ENCODE measurements at places on chromosomes 6 and 20.

GRCh38 chr6:39055661-39056060 lies 7.1 kb downstream of the GLP1R start:
- no peak for DNase-seq

DNA sequence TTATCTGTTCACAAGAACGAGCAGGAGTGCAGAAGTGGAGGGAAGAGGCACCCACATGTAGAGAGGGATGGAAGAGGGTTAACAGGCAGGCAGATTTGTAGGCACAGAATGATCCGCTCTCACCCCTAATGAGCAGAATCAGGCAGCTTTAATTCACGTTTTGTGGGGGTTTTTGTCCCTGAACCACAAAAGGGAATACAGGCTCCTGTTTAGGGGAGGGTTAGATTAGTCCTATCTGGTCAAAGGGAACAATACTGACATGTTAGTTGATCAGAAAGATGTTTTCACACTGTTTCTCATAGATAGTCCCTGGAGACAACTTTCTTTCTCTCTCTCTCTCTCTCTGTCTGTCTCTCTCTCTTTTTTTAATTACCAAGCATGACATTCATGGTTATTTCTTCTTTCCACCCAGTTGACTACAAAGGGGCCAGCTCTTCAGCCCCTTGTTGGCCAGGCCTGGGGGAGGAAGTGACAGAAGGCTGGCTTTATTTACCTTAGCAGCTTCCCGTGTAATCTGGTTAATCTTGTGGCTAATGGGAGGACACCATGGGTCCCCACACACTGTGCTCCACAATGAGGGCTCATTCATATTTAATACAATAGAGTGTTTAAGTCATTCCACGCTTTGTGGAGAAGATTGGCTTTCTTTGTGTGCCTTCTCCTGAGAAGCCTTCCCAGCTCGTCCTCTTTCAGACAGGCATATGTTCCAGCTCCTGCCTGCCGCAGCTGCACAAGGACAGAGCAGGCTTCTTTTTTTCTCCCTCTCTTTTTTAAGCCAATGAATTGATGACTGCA lies 958.8 kb downstream of the TFAP2A start:
- DNase-seq = no peak

- no peak for DNase-seq
Observed at GRCh38 chr6:152509916-152510315, 127.2 kb downstream of the SYNE1 start.

GRCh38 chr6:25835442-25836283 lies 3.8 kb upstream of the SLC17A1 start:
- no peak for DNase-seq

DNA sequence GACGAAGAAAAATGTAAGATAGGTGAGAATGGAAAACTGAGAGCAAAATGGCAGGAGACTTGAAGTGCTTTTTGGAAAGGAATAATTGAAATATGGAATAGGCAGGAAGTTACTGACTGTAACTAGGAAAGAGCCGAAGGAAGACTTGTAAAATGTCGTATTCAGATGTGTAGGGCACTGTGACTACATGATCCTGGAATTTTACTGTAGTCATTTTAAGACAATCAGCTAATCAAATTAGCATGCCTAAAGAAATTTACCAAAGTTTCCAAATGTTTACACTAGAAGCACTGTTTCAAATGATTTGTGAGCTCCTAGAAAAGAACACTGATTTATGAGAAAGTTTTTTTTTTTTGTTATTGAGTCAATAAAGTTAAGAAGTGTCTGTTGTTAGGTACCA lies 21.2 kb upstream of the ADIG start:
- no peak for DNase-seq

DNA sequence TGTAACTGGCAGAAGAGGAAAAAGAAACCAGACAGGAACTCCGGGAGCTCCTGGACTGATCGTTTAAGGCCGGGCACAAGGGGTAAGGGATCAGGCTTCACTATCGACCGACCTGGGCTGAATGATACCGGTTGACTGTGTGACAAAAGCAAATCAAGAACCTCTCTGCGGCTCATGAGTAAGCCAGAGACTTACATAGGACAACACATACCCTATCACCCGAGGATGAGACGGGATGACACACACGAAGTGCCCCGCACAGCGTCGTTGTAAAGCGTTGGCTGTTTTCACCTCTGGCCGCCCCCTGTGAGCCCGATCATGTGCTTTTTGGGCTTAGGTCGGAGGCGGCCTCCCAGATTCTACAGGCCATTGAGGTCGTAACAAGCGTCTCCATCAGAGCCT lies 695 bp upstream of the TGIF2 start:
- peak; percentile 80 for DNase-seq

GRCh38 chr20:5910186-5910585 lies 40.1 kb downstream of the TRMT6 start:
- DNase-seq = no peak

- DNase-seq = peak; percentile 37
Observed at GRCh38 chr6:37205175-37205996, 35.4 kb downstream of the PIM1 start.

GRCh38 chr6:166325383-166326042 lies 16.8 kb downstream of the SFT2D1 start:
- DNase-seq = no peak

DNA sequence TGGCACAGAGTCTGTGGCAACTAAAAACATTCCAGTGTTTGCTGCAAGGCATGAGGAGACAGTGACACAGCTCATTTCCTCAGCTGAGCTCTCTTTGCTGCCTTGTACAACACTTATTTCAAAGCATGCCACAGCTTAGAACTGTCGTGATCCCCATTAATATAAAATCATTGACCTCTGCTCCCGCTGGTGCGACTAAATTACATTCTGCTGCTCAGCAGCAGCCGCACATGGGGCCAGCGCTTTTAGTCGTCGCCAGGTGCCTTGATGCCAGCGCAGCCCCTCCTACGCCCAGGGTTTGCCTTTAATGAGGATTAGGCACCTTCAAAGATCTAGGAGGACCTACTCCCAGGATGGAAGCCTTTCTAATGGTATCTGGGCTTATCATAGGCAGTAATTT lies 717.9 kb upstream of the POU3F2 start:
- no peak for DNase-seq

GRCh38 chr6:106254636-106255035 lies 70.9 kb downstream of the ATG5 start:
- no peak for DNase-seq

DNA sequence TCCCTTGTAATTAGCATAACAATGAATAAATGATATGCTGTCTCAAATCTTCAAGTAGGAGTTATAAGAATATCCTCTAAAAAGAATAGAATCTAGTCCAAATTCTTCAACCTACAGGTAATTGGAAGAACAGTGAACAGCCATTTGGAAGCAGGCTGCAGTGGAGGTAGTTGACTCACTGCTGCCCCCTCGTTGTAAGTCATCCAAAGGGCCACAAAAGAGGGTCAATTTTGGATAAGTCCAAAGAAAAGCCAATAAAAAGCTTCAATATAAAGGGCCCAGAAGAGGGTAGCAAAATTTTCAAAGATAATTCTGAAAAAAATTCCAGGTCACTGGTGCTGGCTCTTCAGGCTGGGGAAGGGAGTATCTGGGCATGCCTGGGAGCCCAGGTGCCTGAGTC lies 60.8 kb upstream of the SSTR4 start:
- DNase-seq = no peak

DNA sequence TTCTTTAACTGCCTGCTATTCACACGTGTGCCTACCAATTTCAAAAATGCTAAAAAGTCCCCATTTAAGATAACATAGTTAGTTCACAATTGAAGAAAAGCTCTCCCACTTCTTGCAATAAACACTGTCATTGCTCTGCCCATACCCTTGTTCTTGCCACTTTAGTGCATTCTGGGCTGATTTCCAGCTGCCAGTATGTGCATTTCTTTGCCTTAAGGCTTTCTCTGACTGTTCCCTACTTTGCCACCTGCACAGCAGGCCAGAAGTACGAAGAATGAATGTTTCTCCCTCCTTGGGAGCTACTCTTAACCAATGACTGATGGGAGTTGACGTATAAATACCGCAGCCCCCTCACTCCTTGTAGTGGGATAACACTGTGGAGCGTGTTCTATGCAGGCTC lies 16.0 kb upstream of the ATRN start:
- DNase-seq = no peak

DNA sequence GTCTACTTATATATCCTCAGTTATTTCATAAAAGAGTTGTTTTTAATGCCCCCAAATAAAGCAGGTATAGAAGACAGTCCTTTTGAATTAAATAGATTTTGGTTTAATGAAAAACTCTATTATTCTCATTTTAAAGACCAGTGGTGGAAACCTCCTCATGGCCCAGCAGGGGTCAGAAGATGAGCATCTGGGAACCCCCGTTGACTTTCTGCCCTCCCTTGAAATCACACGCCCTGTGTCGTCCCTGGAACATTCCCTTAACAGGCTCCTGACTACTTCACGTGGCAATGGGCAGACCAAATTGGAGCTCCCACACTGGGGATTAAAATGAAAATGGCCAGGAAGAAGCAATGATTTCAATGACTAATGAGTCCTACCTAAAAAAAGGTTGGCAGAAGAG lies 220.9 kb downstream of the KIF16B start:
- DNase-seq = no peak

DNA sequence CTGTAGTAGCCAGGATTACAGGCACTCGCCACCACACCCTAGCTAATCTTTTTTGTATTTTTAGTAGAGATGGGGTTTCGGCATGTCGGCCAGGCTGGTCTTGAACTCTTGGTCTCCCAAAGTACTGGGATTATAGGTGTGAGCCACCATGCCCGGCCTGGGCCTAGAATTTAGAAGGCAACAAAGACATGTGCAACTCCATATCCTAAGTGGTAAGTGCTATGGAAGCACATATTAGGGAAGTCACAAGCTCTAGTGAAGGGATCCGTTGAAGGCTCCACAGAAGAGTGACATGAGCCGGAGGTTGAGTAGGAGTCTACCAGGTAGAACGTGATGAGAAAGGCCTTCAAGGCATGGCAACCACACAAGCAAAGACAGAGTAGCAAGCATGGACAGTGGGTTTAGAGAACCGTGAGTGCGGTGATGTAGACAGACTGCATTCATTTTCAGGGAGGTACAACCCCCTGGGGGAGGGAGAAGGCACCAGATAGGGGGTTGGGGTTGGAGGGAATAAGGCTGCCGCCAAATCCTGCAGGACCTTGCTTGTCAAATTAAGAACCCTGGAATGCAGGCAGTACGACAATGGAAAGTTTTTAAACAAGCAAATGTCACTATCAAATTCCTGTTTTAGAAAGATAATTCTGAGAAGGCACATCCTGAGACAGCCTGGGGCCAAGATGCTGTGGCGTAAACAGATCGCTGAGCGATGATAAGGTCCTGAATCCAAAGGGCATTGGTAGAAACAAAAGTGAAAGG lies 50.2 kb downstream of the ARHGAP18 start:
- DNase-seq = no peak

- no peak for DNase-seq
Observed at GRCh38 chr6:78607189-78607588, 260.2 kb upstream of the IRAK1BP1 start.

DNA sequence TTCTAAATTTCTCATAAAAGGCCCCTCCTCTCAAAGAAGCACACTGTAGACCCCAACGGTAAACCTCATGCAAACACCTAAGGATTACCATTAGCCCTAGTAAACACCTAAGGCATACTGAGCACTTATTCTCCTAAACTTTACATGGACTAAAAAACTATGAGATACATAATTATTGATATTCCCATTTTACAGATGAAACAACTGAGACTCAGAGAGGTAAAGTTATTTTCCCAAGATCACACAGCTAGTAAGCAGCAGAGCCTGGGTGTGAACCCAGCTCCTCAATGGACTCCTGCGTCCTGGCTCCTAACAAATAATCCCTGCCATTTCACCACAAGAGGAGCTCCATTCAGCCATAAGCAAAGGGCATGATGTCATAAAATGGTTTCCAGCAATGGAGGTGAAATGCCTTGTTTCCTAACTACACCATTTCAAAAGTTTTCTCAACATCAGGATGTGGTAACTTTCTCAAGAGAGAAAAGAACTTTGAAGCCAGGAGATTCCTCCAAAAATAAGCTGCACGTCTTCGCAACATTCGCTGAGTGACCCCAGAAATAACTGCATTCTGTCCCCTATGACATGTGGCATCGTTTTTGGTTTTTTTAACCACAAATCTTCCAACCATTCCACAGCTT lies 4.1 kb downstream of the ATP9A start:
- DNase-seq = no peak

GRCh38 chr20:45181639-45182038 lies 6.9 kb downstream of the PI3 start:
- DNase-seq = no peak

GRCh38 chr6:128518434-128519131 lies 1.8 kb downstream of the PTPRK start:
- DNase-seq = no peak

DNA sequence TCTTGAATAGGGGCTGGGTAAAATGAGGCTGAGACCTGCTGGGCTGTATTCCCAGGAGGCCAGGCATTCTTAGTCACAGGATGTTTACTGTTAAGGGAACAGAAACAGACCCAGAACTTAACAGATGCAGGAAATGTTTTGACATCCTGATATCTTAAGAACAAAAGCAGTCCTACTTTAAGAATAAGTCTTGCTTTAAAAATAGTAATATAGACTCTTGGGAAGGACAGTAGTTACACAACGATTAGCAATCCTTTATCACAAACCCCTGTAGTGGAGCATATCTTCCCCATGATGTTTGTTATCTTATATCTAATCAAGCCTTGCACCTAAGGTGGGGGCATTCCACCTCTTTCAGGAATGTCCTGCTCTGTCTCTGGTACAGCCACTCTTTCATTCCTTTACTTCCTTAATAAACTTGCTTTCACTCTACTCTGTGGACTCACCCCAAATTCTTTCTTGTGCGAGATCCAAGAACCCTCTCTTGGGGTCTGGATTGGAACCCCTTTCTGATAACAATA lies 493.7 kb upstream of the SULF2 start:
- DNase-seq = no peak

Measured in activated T-cell treated with anti-CD3 and anti-CD28 coated beads, Interleukin-2, amount 50 U/mL, for 72 hours (primary cell).